Pulmonary artery endothelial cell (primary cell): ENCODE measurements at places on chromosomes 3 and 15. TPM values are rescaled to one million over a fixed set of nuclear protein-coding genes. Genes with fewer than 3 reads are reported as not detected.

The OXTR gene
- 0.07 and 0.28 TPM in 2 replicates for total RNA-seq

The UNC13C gene
- not detected in 2 replicates for total RNA-seq

The SPESP1 gene
- total RNA-seq = 3.3 and 4.0 TPM in 2 replicates

The HTD2 gene
- 5.4 and 8.7 TPM in 2 replicates for total RNA-seq

The DGKG gene
- 0.07 and 0.42 TPM in 2 replicates for total RNA-seq

The NUP210 gene
- total RNA-seq = 0.11 and 1.1 TPM in 2 replicates

The ZBBX gene
- total RNA-seq = 0.04 and 0.07 TPM in 2 replicates

- DNase-seq = no peak
Observed at GRCh38 chr3:146133441-146133840, 27.5 kb downstream of the PLOD2 start.

DNA sequence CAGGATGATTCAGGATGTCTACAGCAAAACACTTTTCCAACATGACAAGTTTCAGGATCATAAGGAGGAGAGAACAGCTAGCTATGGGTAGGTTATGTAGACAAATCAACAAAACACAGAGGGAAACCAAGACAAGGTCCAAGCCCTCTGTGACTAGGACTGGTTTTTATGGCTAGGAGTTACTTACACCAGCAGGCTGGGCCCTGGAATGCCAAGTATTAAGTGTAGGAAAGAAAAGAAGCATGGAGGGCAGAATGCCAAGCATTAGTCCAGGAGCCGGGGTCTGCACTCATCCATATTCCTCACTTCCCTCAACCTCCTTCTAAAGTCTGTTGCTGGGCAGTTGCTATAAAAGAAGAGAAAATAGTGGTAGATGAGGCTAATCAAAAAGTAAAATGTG lies 35.3 kb upstream of the PPP2R3A start:
- no peak for DNase-seq

- DNase-seq = no peak
Observed at GRCh38 chr15:59137566-59137965, 32.6 kb downstream of the CCNB2 start.

GRCh38 chr3:195914648-195915473 lies 6.5 kb upstream of the TNK2 start:
- DNase-seq = peak; percentile 78

- no peak for DNase-seq
Observed at GRCh38 chr3:112011376-112011940, 12.7 kb downstream of the TAGLN3 start.

- DNase-seq = no peak
Observed at GRCh38 chr3:156918746-156919145, 92.6 kb downstream of the LEKR1 start.

GRCh38 chr3:118447339-118447738 lies 587.3 kb downstream of the IGSF11 start:
- DNase-seq = no peak

DNA sequence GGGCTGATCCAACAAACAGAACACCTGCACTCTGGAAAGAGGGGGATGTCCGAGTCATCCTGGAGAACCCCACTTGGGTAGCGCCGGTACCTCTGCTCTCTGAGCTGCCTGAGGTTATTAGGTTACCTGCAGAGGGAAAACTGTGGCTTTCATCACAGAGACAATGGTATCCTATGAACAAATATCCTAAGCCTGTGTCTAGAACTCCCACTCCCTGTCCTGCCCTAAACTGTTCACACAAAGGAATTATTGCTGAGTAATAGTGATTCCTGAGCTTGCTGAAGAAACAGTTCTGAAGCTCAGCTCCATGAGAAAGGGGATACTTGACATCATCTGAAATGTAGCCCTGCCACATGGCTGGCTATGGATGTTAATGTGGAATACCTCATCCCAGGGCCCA lies 31.9 kb upstream of the WNT5A start:
- no peak for DNase-seq

DNA sequence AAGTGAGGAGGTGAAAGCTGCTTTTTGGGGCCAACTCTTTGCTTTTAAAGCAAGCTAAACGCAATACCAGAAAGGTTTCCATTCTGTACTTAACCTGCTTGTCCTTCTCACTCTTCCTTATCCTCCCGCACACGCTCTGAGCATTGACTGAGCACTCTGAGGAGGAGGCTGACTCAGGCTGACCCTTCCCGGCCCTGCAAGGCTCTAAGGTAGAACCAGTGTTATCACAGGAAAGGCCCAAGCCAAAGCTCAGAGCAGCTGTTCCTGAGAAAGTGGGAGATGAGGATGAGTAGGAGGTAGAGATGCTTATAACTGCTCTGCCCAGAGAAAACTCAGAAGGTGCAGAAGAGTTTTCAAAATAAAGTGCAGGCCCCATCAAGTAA lies 2.3 kb downstream of the B3GNT5 start:
- DNase-seq = no peak

DNA sequence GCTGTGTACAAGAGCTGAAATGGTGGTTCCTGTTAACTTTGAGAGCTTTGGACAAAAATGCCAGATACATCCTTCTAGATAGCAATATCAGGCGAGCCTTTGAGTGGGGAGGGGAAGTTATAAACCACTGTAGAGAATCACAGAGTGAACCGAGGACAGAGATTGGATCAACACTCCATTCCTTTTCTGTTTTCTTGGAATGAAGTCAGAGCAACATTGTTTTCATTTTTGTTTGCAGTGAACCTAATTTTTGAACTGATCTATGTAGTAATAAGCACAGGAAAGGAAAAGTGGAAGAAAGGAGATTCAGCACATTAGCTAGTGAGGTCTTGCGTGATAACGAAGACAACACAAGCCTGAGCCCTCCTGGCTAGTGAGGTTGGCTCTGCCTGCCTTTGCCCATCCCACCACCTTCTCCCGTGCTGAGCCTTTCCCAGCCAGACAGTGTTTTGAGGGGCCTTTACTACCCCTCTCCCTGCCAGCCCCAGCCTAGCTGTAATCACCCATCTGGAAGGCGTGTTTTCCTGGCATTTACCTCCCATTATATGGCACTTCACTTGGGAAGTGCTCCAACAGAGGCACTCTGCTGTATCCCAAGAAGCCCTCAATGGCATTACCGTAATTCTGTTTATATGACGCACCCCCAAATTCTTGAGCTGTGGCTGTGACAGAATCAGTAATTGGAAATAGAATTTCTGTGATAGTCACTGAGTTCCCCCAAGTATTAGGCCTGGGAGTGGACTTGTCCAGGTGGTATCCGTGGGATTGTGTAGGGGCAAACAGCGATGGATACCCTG lies 129.8 kb downstream of the CACNA1D start:
- DNase-seq = no peak

- no peak for DNase-seq
Observed at GRCh38 chr15:85539491-85539890, 159.1 kb downstream of the AKAP13 start.

GRCh38 chr3:45113625-45114050 lies 32.5 kb downstream of the CDCP1 start:
- no peak for DNase-seq

DNA sequence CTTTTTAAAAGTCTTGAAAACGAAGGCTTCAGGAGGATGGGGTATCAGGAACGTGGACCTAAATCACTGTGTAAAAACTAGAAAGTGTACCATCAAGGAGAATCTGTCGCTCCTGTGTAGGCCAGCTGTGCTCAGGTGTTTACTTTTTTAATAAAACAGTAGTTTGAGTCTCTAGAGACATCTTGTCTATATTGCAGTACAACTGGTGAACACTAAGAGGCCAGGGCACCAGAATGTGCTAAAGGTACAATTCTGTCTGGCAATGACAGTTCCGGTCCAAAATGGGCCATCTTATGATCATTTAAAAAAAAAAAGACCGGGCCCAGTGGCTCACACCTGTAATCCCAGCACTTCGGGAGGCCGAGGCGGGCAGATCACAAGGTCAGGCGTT lies 61.8 kb upstream of the MCF2L2 start:
- DNase-seq = no peak

- DNase-seq = no peak
Observed at GRCh38 chr15:68408971-68409370, 23.0 kb downstream of the ITGA11 start.

DNA sequence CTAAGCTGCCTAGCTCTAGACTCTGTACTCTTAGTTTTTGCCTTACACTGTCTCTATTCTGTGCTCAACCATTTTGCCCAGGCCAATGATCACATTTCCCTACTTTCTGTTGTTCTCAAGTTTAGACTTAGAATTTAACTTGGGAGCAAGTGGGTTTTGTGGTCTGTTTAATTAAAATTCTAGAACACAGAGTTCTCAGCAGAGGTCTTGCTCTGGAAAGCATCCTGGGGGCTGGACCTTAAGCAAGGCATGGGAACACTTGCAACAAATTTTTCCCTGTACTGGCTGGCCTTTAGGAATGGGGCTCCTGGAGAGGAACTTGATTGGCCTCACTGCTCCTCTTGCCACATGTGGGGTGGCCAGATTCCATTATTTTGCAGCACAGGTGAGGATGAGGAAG lies 236.3 kb upstream of the LRTM1 start:
- DNase-seq = no peak

DNA sequence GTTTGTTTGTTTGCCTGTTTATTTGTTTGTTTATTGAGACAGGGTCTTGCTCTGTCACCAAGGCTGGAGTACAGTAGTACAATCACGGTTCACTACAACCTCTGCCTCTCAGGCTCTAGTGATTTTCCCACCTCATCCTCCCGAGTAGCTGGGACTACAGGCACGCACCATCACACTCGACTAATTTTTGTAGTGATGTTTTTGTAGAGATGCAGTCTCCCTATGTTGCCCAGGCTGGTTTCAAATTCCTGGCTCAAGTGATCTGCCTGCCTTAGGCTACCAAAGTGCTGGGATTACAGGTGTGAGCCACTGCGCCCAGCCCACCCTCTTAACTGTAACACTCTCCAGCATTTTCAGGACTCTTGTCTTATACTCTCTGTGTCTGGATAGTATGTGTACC lies 26.7 kb downstream of the PLD1 start:
- DNase-seq = no peak

DNA sequence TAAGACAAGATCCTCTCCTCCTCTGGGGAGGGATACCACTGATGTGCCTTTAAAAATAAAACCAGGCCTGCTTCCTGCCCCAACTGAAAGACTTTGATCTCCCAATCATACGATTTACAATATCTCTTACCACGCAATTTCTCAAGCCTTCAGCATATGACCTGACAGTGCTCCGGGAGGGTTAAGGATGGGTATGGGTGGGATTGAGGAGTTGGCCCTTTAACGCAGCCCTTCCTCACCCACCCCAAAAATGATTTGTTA lies 67.4 kb downstream of the LRIG1 start:
- no peak for DNase-seq

GRCh38 chr3:178406206-178406605 lies 130.0 kb upstream of the KCNMB2 start:
- no peak for DNase-seq

DNA sequence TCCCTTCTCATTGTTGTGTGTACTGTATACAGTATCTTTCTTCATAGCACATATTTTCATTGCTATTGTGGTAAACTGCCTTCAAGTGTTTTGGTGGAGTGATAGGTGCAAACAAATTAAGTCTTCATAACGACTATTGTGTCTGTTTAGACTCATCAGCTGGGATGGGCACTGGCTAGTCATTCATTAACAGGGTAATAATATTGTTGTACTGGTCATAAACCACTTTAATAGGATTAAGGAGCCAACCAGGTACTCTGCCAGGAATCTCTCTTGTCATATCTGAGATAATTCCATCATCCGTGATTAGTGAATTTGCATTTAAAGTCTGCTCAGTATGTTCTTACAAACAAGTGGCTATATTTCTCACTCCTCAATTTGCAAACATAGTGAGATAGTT lies 10.2 kb upstream of the TMEM45A start:
- no peak for DNase-seq

DNA sequence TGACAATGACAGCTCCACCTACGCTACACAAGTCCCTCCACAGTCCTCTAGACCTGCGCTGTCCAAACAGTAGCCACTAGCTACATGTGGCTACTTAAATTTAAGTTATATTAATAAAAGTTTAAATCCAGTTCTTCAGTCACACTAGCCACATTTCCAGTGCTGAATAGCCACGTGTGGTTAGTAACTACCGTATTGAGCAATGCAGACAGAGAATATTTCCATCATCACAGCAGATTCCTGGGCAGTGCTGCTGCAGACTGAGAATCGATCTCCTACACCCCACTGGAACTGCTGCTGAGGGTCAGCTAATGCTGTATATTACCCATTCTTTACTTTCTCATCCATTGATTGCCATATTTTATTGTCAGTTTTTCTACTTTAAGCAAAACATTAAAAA lies 40.9 kb downstream of the HDC start:
- DNase-seq = no peak

DNA sequence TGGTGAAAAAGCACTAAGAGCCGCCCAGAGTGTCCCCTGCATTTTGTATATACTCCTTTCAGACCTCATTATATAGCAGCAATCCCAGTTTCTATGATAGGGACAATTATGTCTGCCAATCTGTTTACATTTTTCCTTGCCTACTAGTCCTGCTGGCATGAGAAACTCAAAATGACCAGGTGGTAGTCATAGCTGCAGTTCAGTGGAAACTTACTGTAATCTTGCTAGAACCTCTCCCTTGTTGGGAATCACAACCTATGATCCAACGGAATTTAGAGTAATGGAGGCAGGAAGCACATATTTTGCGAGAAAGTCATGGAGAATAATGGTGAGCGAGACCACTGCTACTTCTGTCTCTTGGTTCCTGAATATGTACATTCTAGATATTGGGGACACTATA lies 28.6 kb upstream of the MINAR1 start:
- DNase-seq = no peak

- no peak for DNase-seq
Observed at GRCh38 chr3:184389384-184389783, 9.5 kb downstream of the CHRD start.

DNA sequence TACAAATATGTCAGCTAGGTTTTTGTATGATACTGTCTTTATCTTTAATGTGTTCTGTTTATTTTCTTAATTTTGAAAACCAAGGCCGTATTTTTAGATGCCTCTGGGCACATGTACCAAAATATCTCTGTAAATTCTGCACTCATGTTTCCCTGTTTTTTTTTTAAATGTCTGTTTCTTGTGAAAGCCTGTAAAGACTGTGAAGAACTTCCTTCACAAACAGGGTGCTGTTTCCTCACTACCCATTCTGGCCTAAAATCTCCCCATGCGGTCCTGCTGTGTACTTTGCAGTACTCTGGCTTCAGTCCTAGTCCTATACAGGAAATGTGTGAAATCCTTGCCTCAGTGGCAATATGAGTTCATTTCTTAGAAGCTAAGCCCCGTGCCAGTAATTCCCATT lies 133.4 kb upstream of the ZBTB20 start:
- DNase-seq = no peak

GRCh38 chr15:36996538-36997181 lies 103.7 kb downstream of the MEIS2 start:
- DNase-seq = no peak
